ENCODE measurements at places on chromosomes 16 and 17.
A peak's percentile ranks its signal among the peaks of the same experiment; 100 is the strongest.

DNA sequence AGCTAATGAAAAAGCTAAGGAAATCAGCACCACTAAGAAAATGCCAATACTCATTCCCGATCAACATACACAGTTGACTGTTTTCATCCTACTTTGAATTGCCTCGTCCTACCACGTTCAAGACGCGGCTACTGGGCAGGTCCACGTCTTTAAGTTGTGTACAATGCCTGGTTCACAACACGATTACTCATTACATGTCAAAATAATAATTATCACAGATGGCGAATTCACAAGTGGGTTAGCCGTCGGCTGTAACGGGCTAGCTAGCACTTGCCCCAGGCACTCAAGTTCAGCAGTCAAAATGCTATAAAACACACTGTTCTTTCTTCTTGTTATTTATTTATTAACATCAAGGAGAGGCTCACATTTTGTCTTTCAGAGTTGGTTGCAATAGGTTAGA lies 124.2 kb downstream of the ZFHX3 start:
- DNase-seq: peak; percentile 56

DNA sequence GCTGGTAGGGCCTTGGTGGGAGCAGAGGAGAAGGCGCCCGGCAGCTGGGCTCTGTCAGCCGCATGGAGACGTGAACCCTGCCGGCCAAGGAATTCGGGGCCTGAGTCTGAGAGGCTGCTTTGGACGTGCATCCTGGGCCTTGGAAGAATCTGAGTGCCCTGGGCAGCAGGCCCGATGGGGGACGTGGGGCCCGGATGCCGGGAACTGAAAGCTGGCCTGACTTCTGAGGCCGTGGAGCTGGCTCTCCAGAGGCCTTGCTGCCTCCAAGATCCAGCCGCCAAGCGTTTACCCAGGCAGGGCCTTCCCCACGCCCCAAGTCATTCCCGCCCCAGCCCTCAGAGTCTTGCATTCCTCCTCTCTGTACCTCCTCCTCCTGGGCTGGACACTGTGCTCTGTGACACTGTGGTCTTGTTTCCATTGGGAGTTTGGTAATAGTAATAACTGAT lies 37.2 kb downstream of the NKD1 start:
- no peak for DNase-seq

- no peak for DNase-seq
These were observed 177.3 kb upstream of the RBL2 start for GRCh38 chr16:53257001-53257400.

DNA sequence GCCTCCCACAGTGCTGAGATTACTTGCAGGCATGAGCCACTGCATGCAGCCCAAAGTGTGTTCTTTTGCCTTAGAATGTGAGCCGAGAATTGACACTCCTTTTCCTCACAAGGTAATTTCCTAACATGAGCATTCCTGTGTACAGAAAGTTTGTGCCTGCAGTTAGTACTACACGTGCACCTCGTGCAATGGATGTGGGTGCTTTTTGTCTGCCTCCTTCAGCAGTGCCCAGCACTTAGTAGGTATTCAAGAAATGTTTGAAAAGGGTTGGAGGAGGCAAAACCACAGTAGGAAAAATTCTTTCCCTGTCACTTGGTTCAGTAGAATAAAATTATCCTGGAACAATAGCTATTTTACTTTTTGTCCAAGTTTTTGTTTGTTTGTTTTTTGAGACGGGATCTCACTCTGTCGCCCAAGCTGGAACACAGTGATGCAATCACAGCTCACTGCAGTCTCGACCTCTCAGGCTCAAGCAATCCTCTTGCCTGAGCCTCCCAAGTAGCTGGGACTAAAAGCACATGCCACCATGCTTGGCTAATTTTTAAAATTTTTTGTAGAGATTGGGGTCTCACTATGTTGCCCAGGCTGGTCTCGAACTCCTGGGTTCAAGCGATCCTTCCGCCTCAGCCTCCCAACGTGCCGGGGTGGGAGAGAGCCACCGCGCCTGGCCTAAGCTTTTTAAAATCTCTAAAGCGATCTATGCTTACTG lies 2.4 kb downstream of the NDE1 start:
- DNase-seq: no peak

DNA sequence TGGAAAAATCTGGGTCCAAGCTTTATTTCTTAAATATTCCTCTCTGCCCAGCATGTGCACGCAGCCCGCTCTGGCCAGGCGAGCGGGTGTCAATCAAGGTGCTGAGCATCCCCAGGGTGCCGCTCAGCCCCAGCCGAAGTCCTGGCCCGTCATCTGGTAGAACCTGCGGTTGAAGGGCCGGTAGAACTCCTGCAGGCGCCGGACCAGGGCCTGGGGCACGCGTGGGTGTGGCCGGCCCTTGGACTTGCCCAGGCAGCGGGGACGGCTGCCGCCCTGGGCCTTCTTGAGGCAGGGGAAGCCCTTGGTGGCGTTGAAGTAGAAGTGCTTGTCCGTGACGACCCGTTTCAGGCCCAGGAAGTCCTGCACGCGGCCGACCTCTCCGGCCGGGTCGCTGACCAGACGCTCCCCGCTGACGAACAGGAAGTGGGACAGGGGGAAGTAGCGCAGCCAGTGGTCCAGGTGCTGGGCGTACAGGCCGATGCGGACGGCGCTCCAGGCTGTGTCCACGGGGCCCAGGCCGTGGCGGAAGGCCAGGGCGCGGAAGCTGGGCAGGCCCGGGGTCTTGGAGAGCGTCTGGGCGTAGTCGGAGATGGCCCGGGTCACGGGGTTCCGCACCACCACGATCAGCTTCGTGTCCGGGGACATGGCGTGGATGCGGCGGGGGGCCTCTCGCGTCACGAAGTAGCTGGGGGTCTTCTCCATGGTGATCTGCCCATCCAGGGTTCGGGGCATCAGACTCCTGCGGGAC lies 6.6 kb downstream of the HS3ST6 start:
- no peak for DNase-seq

GRCh38 chr17:40323391-40324381 lies 14.7 kb downstream of the RARA start:
- DNase-seq: no peak

DNA sequence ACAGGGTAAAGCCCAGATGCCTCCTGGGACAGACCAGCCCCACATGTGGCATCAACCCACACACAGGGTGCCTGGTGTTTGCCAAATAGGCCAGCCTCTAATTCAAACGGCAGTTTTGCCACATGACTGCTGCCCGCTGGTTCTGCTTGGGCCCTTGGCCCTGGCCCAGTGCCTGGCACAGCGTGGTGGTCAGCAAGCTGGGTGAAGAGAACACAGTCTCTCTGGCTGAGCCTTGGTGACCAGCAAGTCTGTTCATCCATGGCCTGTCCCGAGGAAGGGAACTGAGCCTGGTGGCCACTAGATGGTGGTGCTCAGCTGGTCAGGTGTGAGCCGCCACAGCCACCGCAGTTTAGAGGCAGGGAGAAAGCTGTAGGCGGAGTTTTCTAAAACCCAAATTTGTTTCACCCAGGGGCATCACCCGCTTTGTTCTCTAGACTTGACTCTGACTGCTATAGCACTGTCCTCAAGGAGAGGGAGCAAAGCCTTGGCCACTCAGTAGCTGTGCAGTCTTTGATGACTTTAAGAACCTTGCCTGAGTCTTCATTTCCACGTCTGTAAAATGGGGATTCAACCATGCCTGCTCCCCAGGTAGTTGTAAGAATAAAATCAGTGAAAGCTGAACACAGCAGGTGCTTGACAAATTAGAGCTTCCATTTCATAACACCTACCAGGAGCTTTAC lies 4.7 kb upstream of the GFAP start:
- peak; percentile 90 for DNase-seq

- peak; percentile 27 for DNase-seq
These were observed 667.4 kb upstream of the SALL1 start for GRCh38 chr16:51818342-51818944.

DNA sequence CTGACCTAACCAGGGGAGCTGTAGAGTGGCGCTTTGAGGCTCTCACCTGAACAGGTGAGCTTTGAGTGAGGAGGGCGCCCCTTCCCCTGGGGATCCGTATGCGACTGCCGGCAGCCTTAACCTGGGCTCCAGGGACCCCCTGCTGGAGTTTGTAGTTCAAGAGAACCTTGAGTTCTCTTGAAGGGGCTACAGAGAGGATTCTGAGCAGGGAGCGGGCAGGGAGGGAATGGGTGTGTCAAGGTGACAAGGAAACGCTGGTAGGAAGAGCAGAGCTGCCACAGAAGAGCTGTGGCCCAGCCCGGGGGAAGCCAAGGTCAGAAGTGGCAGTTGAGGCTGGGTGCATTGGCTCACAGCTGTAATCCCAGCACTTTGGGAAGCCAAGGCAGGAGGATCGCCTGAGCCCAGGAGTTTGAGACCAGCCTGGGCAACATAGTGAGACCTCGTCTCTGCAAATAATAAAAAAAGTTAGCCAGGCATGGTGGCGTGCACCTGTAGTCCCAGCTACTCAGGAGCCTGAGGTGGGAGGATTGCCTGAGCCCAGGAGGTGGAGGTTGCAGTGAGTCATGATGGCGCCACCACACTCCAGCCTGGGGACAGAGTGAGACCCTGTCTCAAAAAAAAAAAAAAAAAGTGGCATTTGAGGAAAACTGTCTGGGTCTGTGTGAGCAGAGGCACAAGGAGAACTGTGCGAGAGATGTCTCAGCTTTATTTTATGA lies 1.2 kb downstream of the LLGL2 start:
- peak; percentile 64 for DNase-seq

GRCh38 chr16:543301-544164 lies 16.0 kb downstream of the CAPN15 start:
- DNase-seq: no peak

GRCh38 chr17:7441266-7441665 lies 2.0 kb downstream of the FGF11 start:
- DNase-seq: no peak

DNA sequence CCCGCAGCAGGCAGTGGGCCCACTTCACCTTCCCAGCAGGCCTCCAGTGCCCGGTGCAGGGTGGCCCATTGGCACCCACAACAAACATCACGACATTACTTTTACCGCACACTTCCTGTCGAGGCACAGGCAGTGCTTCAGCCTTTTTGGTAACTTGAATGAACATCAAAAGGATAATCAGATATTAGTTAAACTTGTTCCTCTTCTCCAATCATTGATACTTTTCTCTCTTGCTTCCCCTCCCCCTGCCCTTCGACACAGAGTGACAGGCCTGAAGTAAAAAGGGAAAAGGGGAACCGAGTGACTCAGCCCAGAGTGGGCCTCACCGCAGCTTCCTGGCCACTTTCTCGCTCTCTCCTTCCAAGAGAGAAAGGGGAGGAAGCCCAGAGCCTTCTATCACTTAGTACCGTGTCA lies 507.0 kb downstream of the MAF start:
- DNase-seq: no peak

GRCh38 chr16:31006086-31006385 lies 4.4 kb downstream of the STX1B start:
- no peak for DNase-seq

DNA sequence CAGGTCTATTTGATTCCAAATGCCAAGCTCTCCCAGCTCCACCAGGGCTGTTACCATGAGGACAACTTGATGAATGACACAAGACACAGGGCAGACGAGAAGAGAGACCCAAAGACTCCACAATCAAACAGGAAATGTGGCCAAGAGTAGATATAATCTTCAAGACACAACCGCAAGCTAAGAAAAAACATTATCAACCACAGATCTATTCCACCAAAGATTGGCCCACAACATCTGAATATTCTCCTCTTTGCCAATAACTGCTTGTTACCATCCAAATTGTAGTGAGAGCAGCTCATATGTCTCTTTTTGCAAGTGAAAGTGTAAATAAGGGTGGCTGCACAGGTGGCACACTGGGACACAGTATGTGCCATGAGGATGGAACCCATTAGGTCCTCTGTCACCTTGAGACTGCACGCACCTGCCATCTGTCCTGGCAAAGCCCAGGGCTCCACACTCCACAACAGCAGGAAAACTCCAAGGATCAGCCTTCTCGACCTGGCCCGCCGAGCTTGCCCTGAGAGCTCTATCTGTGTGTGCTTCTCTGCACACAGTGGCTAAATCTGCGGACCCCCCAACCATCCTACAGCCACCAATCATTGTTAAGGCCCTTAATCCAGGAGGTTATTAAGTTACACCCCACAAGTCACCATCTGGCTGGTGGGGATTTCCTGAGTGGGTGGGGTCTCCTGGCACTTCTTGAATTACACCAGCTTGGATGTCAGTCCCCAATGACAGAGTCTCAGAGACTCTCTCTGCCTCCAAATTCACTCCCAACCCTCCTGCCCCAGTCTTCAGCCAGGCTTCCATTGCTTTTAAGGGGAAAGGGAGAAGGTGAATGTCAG lies 50.5 kb downstream of the DYNLRB2 start:
- DNase-seq: no peak

DNA sequence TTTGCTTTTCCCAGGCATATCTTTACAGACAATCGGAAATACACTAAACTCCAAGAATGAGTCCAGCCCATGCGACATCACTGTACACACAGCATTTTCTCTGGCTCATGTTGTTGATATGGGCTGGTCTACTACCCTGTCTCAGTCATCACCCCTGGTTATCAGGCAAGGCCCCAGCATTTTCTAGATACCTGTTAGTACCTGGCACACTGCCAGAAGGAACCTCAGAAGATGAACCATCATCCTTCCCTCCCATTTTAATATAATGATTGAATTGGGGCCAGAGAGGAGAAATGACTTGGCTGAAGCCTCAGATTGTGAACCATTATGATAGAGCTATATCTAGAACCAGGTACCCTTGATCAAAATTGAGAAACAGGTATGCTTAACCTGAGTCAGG lies 406.2 kb downstream of the CDH11 start:
- no peak for DNase-seq

GRCh38 chr16:8621222-8621571 lies 301 bp upstream of the METTL22 start:
- DNase-seq: no peak
